Activated naive CD8-positive, alpha-beta T cell treated with anti-CD3 and anti-CD28 coated beads, Interleukin-2, amount 50 U/mL, for 16 hours (primary cell): ENCODE measurements at places on chromosomes 6 and 20.

DNA sequence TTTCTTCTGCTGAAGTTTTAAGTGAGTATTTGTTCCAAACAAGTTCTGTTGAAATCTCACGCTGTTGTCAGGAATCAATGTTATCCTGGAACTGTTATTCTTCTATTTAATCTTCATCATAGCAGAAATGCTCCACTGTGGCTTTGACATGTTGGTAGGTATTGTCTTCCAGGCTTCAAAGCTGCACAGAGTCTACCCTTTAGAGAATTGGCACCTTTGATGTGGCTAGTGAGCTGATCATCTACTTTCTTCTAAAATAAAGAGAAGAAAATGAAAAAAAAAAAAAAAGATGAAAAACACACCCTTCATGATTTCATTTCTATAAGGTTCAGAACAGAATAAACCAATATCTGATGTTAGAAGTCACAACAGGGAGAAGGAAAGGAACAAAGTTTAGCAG, 5.8 kb upstream of the ZSCAN23 start:
- no peak for DNase-seq

DNA sequence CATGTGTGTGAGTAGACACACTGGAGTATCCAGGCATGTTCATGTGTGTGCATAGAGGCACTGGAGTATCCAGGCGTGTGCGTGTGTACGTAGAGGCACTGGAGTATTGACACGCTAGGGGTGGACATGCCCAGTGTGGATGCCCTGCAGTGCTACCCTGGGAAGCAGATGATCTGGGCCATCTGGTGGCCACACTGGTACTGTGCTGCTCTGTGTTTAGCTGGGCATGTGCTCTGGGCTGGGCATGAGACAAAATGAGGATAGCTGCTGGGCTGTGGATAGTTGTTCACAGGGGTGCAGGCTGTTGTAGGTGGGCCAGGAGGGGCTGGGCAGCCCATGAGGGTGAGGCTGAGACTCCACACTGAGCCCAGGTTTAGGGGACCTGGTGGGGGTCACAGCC, 24.0 kb upstream of the NPBWR2 start:
- DNase-seq: no peak

GRCh38 chr20:6806275-6806674, 38.8 kb downstream of the BMP2 start:
- DNase-seq: no peak

DNA sequence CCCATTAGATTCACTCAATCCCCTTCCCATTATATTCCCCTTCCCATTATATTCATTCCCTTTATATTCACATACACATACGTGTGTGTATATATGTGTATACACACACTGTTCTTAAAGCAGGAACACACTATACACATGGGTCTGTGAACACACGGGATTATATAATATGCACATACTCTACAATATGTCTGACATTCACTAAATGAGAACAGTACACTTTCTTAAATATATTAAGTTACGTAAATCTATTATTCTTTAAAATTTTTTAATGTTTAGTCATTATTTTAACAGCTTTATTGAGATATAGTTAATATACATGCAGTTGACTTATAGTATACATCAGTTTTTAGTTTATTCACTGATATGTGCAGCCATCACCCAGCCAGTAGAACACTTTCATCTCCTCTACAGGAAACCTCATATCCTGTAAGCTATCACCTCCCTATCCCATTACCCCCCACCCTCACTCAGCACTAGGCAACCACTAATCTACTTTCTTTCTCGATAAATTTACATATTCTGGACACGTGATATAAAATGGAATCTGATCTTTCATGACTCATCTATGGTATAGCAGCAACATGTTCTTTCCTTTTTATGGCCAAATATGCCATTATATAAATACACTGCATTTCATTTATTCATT, 13.9 kb upstream of the SUMO4 start:
- no peak for DNase-seq

- no peak for DNase-seq
Observed at GRCh38 chr6:53984163-53984562, 127.1 kb upstream of the MLIP start.

DNA sequence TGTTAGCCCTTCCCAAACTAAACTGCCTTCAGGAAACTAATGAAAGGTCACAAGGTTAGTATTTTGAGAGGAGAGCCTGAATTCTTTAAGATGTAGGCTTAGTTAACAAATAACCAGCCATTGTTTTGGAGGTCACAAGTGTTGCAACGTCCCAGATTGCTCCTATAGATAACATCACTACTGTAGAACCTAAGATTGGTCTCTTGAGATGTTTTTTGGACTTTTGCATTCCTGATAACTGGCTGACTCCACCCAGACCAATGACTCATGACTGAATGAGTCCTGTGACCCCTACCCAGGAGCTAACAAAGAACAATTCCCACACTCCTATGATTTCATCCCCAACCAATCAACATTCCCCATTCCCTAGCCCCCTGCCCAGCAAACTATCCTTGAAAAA, 178.8 kb downstream of the SCP2D1 start:
- no peak for DNase-seq

- no peak for DNase-seq
Observed at GRCh38 chr6:27178860-27179259, 68.6 kb upstream of the PRSS16 start.

GRCh38 chr6:24537082-24537699, 42.4 kb downstream of the ALDH5A1 start:
- DNase-seq: no peak

- DNase-seq: no peak
Observed at GRCh38 chr6:6713657-6714056, 125.1 kb downstream of the LY86 start.

GRCh38 chr20:4568361-4568959, 153.2 kb upstream of the PRND start:
- DNase-seq: no peak

- no peak for DNase-seq
Observed at GRCh38 chr6:116280161-116280932, 617 bp upstream of the TSPYL1 start.

DNA sequence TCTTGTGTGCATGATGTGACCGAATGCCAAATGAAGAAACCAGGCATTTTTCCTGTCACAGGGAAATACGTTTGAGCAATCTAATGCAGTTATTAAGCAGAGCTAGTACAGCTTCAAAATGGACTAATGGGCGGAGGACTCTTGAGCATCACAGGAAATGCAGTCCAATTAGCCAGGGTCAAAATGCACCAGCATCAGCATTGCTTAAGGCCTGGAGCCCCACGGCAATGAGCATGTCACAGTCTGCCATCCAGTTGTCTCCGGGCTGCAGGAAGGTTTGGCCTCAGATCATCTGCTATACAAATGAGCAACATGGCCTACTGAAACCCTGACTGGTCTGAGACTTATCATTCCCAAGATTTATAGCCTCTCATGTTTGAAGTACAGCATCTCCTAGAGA, 652.1 kb upstream of the SLC35B3 start:
- no peak for DNase-seq

- DNase-seq: no peak
Observed at GRCh38 chr20:31602779-31603441, 2.2 kb upstream of the ID1 start.

DNA sequence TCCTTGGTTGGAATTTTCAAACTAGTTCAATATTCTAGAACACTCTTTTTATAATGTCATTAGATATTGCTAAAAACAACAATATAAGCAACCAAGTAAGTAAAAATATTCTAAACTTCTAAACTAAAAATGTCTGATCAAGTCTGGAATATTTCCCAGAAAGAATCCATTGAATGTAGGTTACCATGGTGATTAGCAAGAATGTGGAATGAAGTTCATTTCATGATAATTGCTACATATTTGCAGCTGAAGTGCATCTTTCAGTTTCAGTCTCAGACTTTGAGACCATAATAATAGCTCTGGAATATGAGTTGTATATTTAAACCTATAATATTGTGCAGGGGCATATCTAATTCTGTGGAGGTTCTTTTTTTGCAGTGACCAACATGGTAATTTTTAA, 61.0 kb upstream of the NKAIN2 start:
- no peak for DNase-seq

DNA sequence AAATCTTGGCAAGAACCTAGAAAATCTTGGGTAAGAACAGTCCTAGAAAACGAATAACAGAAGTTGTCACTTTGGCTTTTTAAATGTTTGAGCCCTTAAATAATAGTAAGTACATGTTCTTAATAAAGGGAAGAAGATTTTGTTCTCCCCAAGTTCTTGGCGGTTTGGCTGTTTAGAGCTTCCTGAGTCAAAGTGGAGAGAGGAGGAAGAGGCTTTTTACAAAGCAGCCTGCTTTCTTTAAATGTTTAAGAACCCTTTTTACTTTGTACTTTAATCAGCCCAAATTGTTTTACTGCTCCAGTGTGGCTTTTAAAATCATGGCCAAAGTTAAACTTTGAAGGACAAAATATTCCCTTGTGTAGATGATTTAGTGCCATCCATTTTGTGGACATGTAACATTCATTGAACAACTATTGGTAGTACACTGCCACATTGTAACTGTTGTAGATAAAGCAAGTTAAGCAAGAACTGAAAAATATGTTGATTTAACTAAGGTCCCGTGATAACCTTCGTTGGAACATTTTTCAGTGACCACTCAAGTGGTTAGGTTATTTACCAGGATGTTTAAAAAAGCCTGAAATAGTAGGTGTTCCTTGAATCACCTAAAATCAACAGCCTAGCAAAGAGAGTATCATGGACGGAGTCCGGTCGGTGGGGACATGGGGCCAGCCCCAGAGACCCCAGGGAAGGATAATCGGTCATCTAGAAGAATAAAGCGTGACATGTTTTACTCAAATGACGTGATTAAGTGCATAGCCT, 2.4 kb downstream of the AMD1 start:
- DNase-seq: no peak
